ENCODE measurements at places on chromosomes 7 and 10. TPM values are rescaled to one million over a fixed set of nuclear protein-coding genes. Genes with fewer than 3 reads are reported as not detected.

Gene OR6V1
- not detected for polyA plus RNA-seq

- DNase-seq: peak; percentile 96
These were observed 10.1 kb upstream of the C10orf95 start for GRCh38 chr10:102461187-102462054.

DNA sequence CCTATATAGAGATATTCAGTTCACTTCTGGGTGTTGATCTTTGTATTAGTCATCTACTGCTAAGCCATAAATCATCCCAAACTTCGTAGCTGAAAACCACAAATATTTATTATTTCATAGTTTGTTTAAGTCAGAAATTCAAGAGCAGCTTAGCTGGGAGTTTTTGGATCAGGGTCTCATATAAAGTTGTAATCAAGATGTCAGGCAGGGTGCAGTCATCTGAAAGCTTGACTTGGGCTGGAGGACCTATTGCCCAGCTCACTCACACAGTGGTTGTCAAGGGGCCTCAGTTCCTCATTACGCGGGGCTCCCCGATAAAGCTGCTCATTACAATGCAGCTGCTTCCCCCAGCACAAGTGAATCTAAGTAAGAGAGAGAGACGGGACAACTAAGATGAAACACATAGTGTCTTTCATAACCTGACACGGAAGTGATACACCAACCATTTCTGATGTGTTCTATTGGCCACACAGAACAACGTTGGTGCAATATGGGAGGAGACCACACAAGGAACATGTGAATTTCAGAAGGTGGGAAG, 15.7 kb downstream of the PPP1R3C start:
- DNase-seq: no peak

- DNase-seq: no peak
These were observed 14.9 kb downstream of the DLG5 start for GRCh38 chr10:77911535-77912123.

- DNase-seq: no peak
These were observed 36.5 kb upstream of the ECHDC3 start for GRCh38 chr10:11705722-11706121.

Gene CUZD1
- polyA plus RNA-seq: 4.2 TPM

- DNase-seq: no peak
These were observed 24.0 kb downstream of the WASL start for GRCh38 chr7:123724817-123725253.

Gene TMEM270
- polyA plus RNA-seq: 0.39 TPM

- DNase-seq: no peak
These were observed 71.9 kb upstream of the DIP2C start for GRCh38 chr10:761376-761775.

DNA sequence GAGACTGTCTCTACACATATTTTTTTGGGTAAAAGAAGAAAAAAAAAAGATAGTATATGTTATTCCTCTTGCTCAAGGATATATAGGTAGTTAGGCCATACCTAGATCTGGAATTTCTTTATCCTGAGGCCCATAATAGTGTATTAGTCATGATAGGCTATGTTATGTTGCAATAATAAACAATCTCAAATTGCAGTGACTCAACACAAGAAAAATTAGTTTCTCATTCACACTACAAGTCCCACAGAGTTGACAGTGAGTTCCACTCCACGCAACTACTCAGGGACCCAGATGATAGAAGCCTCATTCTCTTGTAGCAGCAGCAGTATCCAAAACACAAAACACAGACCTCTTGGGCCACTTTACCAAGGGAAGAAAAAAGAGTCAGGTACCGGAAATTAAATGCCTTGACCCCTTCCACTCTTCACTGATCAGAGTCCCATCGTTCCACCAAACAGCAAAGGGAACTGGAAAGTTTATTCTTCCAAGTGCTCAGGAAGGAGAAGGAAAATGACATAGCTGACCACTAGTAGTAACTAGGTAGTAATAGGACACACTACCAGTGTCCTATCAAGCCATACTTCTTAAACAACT, 7.4 kb upstream of the C10orf67 start:
- DNase-seq: no peak

GRCh38 chr7:41183741-41184140, 519.1 kb downstream of the INHBA start:
- no peak for DNase-seq
